ENCODE measurements at places on chromosomes 6 and 20. TPM values are rescaled to one million over a fixed set of nuclear protein-coding genes. Genes with fewer than 3 reads are reported as not detected.

- DNase-seq, result no peak
Observed at GRCh38 chr20:8190043-8190880, 58.2 kb downstream of the PLCB1 start.

TFAP2D gene
- not detected for total RNA-seq

- DNase-seq, result no peak
Observed at GRCh38 chr20:35893942-35894341, 60.4 kb downstream of the SCAND1 start.

DNA sequence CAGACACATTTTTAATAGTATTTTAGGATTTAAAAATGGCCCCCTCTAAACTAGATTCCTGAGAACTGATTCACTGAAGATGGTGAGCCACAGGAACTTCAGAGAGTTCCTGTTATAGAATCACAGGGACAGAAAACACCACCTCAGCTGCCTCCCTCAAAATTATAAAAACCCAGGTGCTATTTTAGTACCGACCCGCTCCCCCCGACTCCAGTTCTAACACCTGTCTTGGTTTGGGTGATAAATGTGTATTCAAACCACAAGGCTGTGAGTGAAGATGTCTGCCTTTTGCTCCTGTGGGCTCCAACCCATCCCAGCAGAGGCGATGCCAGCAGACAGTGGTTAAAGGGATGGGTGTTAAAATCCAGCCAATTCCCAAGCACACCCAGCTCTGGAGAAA lies 127.4 kb upstream of the LY86 start:
- DNase-seq, result no peak

GRCh38 chr6:43924222-43924702 lies 154.3 kb downstream of the VEGFA start:
- DNase-seq, result no peak

ACSS2 gene
- 17.7 TPM for total RNA-seq

GRCh38 chr6:138004430-138005287 lies 102.6 kb downstream of the PERP start:
- DNase-seq, result no peak

- no peak for DNase-seq
Observed at GRCh38 chr6:156774863-156775405, 2.2 kb upstream of the ARID1B start.

- DNase-seq, result no peak
Observed at GRCh38 chr20:61934716-61935530, 130.8 kb downstream of the TAF4 start.

- DNase-seq, result no peak
Observed at GRCh38 chr6:15658181-15658744, 4.6 kb downstream of the DTNBP1 start.

- DNase-seq, result no peak
Observed at GRCh38 chr6:40778918-40779317, 191.8 kb upstream of the LRFN2 start.

RIPPLY2 gene
- 1.9 TPM for total RNA-seq

PIM1 gene
- 94.1 TPM for total RNA-seq

DNA sequence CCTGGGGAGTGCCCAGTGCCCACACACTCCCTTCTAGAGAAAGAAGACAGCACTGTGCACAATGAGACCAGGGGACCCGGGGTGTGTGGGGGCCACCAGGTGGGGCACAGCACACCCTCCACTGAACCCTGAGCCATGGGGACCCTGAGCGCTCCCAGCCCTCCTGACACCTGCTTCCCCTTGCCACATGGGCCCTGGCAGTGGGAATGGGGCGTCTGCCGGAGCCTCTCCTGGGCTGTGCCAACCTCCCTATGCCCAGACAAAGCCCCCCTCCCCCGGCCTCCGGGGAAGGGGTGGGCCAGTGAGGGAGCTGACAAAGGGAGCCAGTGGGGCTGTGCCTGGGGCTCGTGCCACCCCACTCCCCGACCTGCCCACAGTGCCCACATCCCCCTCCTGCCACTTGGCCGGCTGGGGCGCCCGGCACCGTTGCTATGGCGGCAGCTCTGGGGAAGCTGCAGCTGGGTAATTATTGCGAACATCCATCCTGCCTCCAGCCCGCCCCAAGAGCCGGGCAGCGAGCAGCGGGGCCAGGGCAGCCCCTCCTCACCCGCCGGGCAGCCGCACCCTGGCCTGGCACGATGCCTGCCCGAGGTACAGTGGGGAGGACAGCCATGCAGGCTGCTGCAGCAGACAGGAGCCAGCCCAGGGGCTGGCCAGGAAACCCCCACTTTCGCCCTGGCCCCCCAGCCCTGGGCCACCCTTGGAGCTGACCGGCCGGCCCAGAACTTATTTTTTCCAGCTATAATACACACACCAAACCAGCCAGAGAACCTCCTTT lies 41.9 kb upstream of the NOL4L start:
- no peak for DNase-seq

GRCh38 chr6:41638935-41639808 lies 904 bp downstream of the MDFI start:
- no peak for DNase-seq

GRCh38 chr6:122352981-122353664 lies 46.3 kb upstream of the HSF2 start:
- DNase-seq, result no peak
